ENCODE measurements at places on chromosomes 13 and 19. TPM values are rescaled to one million over a fixed set of nuclear protein-coding genes. Genes with fewer than 3 reads are reported as not detected.

TLE2 gene
- 66.5 TPM for total RNA-seq

ONECUT3 gene
- total RNA-seq, result not detected

GARIN5A gene
- total RNA-seq, result 1.2 TPM

RFXAP gene
- total RNA-seq, result 3.7 TPM

SMIM44 gene
- not detected for total RNA-seq

ARMC6 gene
- 12.2 TPM for total RNA-seq

SIGLEC11 gene
- total RNA-seq, result 0.59 TPM

ZIC2 gene
- not detected for total RNA-seq

NLRP11 gene
- not detected for total RNA-seq

PSPC1 gene
- total RNA-seq, result 27.6 TPM

FAAP24 gene
- not detected for total RNA-seq

SYCN gene
- total RNA-seq, result not detected

MIA gene
- 1.1 TPM for total RNA-seq

ZNF580 gene
- total RNA-seq, result 12.3 TPM

ATP1A3 gene
- 416 TPM for total RNA-seq

All from left ventricle myocardium superior (tissue), 1 donor.